ENCODE measurements at places on chromosomes 16 and 17.

GRCh38 chr17:67845374-67845773 is 20.1 kb downstream of the BPTF start:
- no peak for DNase-seq

DNA sequence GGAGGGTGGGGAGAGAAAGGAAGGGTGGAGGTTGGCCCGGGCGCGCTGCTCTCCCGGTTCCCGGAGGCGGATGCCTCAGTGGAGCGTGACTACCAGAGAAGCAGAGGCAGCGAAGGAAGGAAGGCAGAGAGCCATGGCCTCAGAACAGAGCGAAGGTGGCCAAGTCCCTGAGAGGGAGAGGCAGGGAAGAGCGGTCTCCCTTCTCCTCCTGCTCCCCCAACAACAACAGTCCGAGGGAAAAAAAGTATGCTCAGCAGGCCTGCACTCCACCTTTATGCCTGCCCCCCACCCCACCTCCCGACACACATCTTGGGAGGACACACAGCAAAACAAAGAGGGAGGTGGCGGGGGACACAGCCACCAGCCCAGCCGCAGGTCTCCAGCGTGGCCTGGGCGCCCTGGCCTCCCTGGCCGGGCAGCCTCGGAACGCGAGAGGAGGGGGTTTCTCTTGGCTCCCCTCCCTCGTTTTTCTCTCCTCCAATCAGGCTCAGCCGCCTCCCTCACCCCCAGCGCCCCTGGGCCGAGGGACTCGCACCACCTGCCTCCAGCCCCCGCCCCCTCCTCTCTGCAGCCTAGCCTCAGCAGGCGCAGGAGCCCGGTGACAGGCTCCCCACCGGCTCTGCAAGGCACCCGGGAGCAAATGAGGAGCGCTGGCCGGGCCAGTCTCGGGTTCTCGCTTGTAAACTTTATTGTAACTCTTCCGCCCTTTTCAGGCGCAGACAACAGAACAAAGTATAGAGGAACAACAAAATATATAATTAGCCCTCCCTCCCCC is 1.1 kb upstream of the HOXB7 start:
- no peak for DNase-seq

GRCh38 chr17:15454346-15454745 is 13.1 kb downstream of the CDRT4 start:
- no peak for DNase-seq

DNA sequence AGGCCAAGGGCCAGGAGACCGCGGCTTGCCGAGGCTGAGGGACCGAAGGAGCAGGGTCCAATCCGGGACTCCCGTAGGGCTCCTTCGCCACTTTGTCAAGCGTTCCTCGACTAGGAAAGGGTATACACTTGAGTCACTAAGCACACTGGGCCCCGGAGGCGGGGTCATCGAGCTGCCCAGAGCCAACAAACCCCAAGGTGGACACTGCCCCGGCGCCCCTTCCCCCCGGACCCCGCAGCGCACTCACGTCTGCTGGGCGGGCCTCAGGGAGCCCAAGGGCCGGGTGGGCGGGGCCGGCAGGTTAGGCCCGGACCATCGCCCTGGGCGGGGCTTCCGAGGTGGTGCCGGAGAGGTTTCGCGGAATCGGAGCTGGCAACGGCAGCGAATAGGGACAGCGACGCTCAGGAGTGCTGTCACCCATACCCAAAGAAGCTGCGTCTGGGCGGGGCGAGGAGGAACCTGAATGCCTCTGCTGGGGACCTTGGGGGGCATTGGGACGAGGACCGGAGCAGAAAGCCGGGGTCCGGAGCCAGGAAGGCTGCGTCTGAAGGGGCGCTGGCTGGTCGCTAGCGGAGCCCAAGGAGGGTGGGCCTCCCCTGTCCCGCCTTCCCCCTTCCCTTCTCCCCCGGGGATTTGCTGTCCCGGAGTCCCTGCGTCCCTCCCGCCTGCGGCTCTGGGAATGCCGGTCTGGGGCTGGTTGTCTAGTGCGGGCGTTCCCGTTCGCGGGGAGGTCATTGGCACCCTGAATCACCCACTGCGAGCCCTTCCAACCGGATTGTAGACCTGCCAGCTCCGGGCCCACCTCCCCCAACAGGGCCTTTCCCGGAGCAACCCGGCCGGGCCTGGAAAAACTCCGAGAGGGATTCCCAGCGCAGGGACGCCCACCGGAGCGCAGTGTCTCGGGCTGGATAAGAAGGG is 118.2 kb upstream of the SMURF2 start:
- no peak for DNase-seq

DNA sequence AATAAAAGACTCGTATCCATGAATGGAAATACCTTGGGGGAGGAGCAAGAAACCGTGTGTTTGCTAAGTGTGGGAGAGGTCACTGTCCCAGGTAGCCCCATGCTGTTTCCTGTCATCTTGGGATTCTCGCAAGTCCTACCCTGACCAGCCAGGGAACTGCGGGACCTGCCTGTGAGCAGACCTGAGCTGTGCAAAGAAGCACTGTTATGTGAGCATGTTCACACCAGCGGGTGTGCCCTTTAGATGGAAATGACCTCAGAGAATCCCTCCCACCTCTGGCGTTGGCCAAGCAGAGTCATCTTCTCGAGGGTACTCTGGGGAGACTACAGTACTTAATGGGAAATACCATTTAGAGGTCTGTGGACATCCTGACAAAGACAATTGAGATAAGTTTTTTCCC is 127.0 kb upstream of the MON1B start:
- no peak for DNase-seq

GRCh38 chr17:28811651-28812090 is 30.9 kb downstream of the FAM222B start:
- peak; percentile 21 for DNase-seq

DNA sequence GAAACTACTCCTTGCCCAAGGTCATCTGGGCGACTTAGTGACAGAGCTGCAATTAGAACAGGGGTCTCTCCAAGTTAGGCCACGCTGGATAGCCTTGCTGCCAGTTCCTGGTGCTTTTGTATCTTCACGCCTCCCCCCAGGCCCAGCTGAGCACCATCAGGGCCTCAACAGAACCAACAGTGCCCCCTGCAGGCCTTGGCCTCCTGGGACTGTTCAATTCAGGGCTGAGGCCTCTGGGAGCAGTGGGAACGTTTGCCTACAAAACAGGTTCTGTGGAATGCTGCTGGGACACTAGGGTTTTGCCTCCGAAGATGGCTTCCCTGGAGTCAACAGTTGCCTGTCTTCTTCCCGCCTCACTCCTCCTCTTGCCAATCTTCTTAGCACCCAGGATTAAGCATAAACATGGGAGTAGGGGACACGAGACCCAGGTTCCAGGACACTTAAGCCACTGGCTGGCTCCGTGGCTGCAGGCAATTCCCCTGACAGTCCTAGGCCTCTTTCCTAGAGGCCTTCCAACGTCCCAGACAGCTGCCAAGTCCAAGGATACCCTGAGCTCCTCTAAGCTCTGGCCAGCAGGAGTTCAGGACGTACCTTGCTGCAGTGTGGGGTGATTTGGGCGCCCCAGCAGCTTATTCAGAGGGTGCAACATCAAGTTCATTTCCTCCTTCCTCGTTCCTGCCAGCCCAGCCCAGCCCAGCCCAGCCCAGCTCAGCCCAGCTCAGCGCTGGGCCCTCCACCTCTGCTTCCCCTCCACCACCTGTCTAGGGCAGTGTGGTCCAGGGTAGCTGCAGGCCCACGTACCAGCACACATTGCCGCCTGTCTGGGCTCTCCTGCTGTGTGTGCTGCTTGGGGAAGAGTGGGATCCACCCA is 246.6 kb upstream of the RPL38 start:
- DNase-seq: no peak

- no peak for DNase-seq
These were observed 286.2 kb upstream of the FOXF1 start for GRCh38 chr16:86224126-86224525.

DNA sequence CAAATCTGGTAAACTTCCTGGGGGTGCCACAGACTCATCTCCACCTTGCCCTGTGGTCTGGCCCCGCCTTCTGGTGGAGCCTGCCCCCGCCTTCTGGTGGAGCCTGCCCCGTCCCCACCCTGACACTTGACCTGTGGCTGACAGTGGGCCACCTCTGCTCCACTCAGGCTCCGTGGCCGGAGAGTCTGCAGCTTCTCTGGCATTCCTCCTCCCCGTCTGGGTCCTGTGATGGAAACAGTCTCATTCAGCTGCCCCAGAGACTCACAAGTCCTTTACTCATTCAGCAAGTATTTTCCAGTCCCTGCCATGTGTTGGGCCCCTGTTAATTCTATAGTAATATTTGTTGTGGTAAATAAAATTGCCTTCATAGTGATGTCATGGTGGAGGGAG is 21.0 kb upstream of the G6PC1 start:
- peak; percentile 48 for DNase-seq

- DNase-seq: no peak
These were observed 3.0 kb upstream of the KCNG4 start for GRCh38 chr16:84242839-84243238.

- no peak for DNase-seq
These were observed 8.0 kb downstream of the MAP3K14 start for GRCh38 chr17:45308840-45309239.

- no peak for DNase-seq
These were observed 616.7 kb downstream of the KCNJ2 start for GRCh38 chr17:70786081-70786480.

DNA sequence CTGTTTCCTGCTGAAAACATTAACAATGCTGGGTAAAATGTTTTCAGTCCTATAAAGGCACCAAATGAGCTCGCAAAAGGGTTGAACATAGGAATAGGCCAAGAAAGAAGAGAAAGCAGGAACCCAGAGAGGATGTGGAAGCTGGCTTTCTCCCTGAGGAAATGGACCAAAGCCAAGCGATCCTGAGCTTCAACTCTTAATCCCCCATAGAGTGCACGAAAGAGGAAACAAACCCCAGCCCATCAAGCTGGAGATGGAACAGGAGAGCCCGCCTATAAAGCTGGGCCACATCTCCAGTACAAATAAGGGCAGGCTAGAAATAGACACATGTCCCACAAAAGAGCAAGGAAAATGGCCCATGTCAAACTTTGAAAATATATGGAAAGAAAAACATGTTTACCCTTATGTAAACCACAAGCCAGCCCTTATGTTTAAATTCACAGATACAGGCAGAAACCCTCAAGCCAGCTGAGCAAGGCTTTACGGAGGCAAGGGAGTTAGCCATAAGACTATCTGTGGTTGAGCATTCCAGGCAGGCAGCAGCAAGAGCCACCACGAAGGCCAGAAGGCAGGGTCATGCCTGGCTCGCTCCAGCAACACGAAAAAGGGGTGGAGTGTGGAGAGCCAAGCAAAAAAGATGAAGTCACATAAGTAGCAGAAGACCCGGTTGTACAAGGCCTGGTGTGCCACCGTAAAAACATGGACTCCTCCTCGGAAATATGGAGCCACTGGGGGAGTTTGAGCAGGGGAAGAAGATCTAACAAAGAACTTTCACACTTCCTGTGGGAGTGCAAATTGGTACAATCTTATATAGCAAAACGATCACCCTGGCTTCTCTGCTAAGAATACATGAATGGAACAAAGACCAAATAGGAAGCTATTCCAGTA is 27.8 kb downstream of the COPRS start:
- peak; percentile 56 for DNase-seq

- DNase-seq: no peak
These were observed 300.5 kb downstream of the CPPED1 start for GRCh38 chr16:12503191-12503590.

DNA sequence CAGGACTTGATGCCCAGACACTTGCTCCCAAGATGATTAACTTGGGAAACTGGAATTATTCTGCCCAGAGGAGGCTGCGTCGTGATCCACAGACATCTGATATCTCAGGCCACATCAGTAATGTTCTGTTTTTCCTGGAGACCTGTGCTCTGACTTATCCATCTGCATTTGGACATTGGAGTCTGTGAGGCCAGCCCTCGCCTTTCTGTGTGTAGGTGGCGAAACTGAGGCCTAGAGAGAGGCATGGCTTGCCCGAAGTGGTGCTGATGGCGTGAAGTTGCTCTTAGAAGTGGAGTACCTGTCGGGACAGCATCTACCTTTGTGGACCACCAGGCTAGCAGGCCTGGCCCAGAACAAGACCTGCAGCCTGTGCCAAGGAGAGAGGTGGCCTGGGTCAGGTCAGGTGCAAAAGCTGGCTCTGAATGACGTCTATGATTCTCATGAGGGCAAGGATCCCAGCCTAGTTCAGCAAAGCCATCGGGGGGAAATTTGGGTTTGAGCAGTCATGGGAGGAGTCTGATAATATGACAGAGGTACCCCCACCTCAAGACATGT is 186.8 kb upstream of the ZNF469 start:
- DNase-seq: no peak

GRCh38 chr17:39235555-39236449 is 10.1 kb upstream of the STAC2 start:
- peak; percentile 57 for DNase-seq
